ENCODE measurements at places on chromosomes 4 and X.

- peak; percentile 82 for DNase-seq
These were observed 4.3 kb upstream of the TLR6 start for GRCh38 chr4:38860788-38861424.

DNA sequence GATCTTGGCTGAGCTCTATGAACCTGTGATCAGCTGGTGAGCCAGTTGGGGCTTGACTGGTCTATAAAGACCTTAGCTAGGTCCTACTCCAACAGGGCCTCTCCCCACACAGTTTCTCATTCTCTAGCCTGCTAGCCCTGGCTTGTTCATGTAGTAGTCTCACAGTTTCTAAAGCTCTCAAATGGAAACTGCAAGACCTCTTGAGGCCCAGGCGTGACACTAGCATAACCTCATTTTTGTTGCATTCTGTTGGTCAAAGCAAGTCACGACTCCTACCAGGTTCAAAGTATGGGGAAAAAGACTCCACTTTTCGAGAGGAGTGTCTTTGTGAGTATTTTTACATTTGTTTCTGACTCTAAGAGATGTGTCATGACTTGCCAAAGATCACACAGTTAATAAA lies 50.9 kb downstream of the CEP44 start:
- DNase-seq: no peak

DNA sequence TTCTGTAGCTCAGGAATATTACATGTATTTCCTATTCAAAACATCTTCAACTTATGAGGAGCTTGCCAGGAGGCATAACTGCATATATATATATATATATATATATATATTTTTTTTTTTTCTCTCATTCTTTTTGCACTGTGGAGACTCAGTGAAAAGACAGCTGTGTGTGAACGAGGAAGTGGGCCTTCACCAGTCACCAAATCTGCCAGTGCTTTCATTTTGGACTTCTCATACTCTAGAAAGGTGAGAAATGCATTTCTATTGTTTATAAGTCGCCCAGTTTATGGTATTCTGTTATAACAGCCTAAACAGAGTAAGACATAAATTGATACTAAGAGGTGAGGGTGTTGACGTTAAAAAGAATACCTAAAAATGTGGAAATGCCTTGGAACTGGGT lies 710.6 kb downstream of the TRAM1L1 start:
- DNase-seq: no peak

DNA sequence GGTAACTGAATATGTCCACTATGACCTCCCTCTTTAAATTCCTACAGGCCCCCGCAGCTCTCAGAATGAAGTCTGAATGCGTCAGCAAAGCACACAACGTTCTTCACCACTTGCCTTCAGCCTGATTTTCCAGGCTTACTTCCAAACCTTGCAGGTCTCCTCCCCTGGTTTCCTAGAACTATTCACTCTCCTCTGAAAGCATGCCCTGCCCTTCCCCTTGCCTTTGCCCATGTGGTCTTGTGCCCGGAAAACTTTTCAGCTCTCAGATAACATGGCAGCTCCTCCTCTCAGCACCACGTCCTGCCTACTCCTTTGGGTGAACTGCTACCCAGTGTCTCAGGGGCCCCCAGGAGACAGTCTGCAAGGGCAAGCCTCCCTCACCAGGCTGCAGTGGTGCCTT lies 268.5 kb upstream of the LDB2 start:
- no peak for DNase-seq

- no peak for DNase-seq
These were observed 31.6 kb downstream of the UBE2K start for GRCh38 chr4:39729557-39729956.

DNA sequence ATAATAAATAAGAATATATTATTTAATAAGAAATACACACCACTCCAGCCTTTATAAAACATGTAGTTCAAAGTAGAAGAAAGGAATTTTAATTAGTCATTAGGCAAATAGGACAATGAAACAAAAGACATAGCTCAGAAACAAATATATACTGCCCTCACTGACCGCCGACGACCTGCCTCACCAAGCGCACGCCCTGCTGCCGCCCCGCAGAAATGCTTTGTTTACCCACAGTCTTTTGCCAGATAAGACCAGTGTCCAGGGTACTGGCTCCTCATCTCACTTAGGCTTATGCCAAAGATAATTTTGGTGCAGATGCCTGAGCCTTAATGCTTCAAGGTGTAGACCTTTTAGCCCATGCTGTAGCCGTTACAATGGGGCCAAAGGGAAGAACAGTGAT lies 199.5 kb downstream of the HHIP start:
- no peak for DNase-seq

- no peak for DNase-seq
These were observed 991.3 kb downstream of the FSTL5 start for GRCh38 chr4:161172396-161173026.

DNA sequence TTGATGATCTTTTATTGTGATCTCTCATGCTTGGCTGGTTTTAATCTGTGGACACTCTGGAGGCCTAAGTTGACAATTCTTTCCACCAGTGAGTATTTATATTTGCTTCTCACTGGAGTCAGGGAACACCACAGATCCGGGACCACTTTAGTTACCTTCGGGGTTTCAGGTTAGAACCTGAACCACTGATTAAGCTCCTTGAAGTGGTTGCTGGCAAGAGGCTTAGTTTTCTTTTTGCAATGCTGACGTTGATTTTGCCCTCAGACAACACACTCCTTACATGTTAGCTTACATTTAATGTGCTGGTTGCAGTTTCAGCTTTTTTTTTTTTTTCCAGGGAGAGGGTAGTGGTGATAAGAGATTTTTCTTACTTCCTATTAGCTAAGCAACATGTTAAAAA lies 10.5 kb upstream of the ZNF330 start:
- DNase-seq: no peak

- no peak for DNase-seq
These were observed 42.0 kb downstream of the FRMD7 start for GRCh38 chrX:132085786-132086185.

DNA sequence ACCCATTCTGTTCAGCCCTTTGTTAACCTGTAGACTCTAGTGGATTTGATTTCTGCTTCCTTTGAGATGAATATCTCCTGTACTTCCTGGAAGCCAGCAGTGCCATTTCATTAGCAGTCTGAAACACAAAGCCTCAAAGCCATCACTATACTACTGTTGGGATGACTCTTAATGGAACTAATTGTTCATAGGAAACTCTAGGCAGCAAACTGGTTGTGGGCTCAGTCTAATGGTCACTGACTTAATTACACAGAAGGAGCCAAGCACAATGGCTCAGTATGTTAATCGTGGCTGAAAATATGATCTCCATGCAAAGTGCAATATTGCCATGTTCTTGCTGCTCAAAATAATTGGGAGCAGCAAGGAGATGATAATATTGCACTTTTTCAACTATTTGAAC lies 262.3 kb downstream of the ARHGAP24 start:
- DNase-seq: no peak

DNA sequence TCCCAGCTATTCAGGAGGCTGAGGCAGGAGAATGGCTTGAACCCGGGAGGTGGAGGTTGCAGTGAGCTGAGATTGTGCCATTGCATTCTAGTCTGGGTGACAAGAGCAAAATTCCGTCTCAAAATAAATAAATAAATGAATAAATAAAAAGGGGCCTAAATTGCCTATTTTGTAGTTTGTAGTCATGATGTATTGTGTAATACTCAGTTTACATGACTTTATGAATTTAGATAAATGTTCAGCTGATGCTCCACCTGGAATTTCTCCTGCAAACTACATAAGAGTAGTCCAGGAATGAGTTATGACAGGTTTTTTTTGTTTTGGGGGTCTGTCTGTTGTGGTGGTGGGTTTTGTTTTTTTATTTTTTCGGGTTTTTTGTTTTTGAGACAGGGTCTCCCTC lies 31.1 kb downstream of the RBMX start:
- no peak for DNase-seq

- no peak for DNase-seq
These were observed 38.2 kb downstream of the BEX3 start for GRCh38 chrX:103414561-103414960.

GRCh38 chr4:141802333-141802732 lies 165.9 kb downstream of the IL15 start:
- DNase-seq: no peak

- no peak for DNase-seq
These were observed 881.0 kb downstream of the PCDH18 start for GRCh38 chr4:136651278-136651667.

- peak; percentile 62 for DNase-seq
These were observed 7.2 kb upstream of the NEUROG2 start for GRCh38 chr4:112523008-112523721.

GRCh38 chrX:150483356-150483985 lies 85.0 kb upstream of the MTM1 start:
- no peak for DNase-seq

GRCh38 chrX:153396320-153397195 lies 4.6 kb downstream of the PNMA6E start:
- DNase-seq: no peak

DNA sequence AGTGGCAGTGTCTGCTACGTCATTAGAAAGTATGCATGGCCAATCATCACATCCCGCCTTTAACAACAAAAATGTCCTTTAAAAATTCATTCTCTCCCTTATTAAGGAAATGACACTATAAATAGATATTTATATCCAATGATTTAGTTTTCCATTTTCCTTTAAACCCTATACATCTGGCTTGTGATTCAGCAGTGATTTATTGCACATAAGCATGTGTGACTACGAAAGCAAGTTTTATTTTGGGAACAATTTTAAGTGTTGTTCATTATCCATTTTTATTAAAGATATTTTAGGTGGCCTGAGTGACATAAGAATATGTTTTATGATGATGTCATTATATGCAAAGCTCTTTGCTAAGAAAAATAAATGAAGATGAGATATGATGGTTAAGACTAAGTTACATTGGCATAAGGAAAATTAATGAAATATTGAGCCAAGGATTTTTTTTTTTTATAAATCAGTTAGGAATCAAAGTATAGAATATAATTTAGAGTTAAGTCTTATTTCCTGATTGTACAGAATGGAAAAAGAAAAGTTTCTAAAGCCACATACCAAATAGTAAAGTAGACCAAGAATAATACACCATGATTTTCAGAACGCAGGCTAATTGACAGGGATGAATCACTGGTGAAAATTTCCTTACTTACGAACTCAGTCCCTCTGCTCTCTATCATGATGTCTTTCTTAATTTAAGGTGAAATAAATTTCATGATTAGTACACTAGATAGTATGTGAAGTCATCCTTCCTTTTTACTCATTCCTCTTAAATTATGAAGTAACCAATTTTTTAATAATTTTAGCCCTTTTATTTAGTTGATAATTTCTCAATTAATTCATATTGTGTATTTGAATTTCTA lies 822.4 kb downstream of the FAT4 start:
- no peak for DNase-seq

DNA sequence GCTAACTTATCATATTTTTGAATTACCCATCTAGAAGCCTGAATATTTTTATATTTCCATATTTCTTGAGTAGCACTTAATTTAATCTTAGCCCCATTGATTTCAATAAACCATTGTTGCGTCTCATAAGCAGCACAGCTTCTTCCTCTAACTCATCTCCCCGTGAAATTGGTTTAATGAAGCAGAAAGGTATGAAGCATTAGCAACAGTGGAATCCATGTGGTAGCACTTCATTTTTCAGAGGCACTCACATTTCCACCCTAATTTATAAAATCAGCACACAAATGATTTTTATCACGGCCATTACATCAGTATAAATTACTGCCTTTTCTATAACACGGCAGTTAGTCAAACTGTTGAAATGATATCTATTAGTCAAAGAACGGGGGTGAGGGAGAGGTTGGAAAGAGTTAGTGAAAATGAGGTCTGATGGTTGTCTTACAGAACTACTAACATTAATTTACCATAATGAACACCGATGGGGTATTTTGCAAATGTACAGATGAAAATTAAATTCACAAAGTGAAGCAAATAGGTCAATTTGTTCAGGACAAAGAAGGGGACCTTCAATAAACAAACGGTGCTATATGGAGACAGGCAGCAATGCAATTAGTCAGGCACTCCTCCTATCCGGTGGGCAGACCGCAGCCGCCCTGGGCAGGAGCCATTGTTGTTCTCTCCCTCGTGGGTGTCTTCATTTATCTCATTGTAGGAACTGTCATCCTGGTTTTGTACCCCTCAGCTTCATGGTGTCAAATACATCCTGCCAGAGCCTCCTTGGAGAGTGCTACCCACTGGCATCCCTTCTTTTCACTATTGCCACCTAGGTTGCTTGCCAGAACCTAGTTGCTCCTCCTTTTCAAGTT lies 205.7 kb downstream of the SOX3 start:
- DNase-seq: no peak

DNA sequence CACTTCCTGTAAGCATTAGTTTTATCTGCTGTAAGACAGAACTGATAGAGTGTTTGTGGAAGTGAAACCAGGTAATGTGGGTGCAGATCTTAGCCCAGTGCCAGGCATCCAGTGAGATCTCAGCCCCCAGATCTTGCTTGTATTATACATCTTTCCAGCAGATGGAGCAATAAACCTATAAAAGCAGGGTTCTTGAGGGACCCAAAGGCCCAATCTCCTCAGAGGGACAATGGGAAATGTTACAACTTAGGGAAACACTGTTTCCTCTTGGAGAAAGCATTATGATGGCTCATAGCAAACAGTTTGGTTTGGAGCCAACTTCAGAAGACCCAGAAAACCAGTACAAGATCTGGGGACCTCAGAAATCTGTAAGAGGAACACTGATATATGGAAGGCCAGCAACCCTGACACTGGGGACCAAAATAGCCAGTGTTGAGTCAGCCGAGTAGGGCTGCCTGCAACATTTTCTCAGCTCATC lies 206.3 kb downstream of the SLC7A11 start:
- DNase-seq: peak; percentile 30

DNA sequence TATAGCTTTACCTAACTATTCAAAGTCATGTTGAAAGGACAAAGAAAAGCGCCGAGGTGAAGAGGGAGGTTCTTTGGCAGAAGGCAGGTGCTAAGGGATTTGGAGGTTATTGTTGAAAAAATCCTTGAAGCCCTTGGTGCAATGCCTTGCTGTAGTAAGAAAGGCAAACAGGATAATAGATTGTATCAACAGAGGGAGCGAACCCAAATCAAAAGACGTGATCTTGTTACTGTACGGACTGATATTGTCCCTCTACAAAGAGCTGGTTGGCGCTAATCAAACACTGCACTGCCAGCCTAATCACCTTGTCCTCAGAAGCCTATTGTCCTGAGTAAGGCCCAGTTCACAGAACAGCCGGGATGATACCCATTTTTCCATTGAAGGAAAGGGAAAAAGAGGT lies 182.9 kb downstream of the ZIC3 start:
- DNase-seq: no peak

DNA sequence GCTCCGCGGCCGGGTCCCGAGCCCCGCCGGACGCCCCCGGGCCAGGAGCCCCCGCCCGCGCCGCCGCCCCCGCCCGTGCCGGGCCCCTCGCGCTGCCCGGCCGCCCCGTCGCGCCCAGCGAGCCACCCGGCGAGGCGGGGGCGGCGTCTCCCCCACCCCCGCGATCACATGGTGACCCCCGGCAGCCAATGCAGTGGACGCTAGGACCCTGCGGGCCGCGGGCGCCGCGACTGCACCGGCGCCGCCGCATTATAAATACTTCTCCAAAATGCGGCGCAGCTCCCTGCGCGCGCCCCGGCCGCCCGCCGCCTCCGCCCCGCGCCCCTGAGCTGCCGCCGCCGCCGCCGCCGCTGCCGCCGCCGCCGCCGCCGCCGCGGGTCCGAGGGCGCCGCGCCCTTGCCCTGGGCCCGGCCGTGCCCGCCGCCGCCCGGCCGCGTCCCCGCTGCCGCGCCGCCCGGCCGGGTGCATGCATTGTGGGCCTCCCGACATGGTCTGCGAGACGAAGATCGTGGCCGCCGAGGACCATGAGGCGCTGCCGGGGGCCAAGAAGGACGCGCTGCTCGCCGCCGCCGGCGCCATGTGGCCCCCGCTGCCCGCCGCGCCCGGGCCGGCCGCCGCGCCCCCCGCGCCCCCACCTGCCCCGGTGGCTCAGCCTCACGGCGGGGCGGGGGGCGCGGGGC lies at the start of gene NAT8L:
Gene NAT8L, plus strand, starts transcription at position 282 of the 680 bp plus-strand sequence. Its CDS starts 185 bp downstream, at position 467.
- DNase-seq: no peak

Data from activated CD4-positive, alpha-beta T cell treated with anti-CD3 and anti-CD28 coated beads, Interleukin-2, Interleukin-6, amounts not matched to agents 100 ng/mL and 50 ng/mL, durations not matched to agents 16 hours and 8 hours (primary cell).